ENCODE measurements at places on chromosomes 13 and 19. TPM values are rescaled to one million over a fixed set of nuclear protein-coding genes. Genes with fewer than 3 reads are reported as not detected.

GRCh38 chr19:30969591-30969990 lies 379.6 kb downstream of the TSHZ3 start:
- no peak for DNase-seq

GRCh38 chr19:5417495-5418436 lies 37.5 kb upstream of the ZNRF4 start:
- DNase-seq: no peak

DNA sequence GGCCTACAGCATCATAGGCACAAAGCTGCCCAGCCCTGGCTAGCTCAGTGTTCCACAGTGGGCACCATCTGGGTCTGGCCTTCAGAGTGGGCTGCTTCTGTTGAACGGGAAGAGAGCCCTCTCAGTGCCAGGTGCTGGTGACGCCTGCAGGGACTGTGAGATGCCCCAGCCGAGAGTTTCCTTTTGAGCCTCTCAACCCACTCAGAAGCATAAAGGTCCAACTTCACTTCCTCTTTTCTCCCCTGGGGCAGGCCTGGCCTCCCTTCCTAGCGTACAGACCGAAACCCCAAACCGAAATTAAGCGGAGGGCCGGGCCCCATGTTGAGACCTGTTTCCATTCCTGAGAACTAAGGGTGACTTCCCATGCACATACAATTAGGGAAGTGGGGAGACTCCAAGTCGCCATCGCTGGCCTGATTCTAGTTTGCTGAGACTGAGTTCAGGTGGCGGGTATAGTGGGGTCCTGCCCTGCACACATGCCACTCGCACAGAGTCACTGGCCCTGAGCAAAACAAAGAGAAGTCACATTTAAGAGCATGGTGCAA lies 6.9 kb downstream of the RAB8A start:
- no peak for DNase-seq

Gene MAB21L1
- total RNA-seq: 0.83 TPM

Gene MEDAG
- total RNA-seq: 0.36 TPM

Gene SIGLEC6
- not detected for total RNA-seq

Gene PRODH2
- not detected for total RNA-seq

Measured in IMR-90 (cell line).